ENCODE measurements at places on chromosomes 6 and 20.

GRCh38 chr6:137320271-137320670 is 101.1 kb upstream of the IFNGR1 start:
- no peak overlapping the region for H3K4me3 ChIP-seq
- no peaks in the 10 kb centered on the region for H3K4me1 ChIP-seq
- H3K27me3 ChIP-seq = no peaks in the 10 kb centered on the region

- no peak overlapping the region for H3K4me3 ChIP-seq
- H3K4me1 ChIP-seq = peaks cover 40% of the 10 kb centered on the region
- no peak for DNase-seq
- H3K27ac ChIP-seq = peak overlapping the region; percentile 77
Observed at GRCh38 chr6:113653275-113653674, 203.9 kb upstream of the MARCKS start.

DNA sequence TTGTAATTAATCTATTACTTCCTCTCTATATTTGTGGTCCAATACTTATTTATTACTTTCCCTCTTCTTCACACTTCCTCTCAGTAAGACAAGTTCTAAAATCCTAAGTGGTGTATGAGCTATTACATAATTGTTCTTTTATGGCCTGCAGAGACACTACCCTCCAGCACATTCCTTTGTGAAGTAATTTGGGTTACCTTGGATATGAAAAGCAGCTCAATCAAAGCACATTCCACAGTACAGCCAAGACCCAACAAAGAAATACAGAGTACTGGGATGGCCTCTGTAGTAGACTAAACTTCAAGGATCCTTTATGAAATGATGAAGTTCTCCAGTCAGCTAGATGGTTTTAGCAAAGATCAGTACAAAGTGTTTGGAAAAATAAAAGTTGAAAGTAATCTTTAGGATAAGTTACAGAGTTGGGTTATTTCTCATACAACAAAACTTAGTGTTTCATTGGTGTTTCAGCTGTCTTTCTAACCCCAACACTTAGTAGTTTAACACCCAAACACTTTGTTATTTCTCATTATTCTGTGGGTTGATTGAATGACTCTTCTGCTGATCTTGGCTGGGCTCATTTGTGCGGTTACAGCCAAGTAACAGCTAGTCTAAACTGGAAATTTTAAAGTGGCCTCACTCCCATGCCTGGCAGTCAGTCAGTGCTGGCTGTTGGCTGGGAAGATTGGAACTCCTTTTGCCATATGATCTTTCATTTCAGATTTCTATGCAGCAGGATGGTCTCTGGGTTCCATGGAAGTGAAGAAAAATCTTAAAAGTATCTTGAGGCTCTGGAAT is 161.5 kb upstream of the POU3F2 start:
- no peaks in the 10 kb centered on the region for H3K4me1 ChIP-seq
- no peak for DNase-seq
- no peaks in the 10 kb centered on the region for H3K36me3 ChIP-seq
- no peaks in the 10 kb centered on the region for H3K27me3 ChIP-seq
- no peak overlapping the region for H3K4me3 ChIP-seq

DNA sequence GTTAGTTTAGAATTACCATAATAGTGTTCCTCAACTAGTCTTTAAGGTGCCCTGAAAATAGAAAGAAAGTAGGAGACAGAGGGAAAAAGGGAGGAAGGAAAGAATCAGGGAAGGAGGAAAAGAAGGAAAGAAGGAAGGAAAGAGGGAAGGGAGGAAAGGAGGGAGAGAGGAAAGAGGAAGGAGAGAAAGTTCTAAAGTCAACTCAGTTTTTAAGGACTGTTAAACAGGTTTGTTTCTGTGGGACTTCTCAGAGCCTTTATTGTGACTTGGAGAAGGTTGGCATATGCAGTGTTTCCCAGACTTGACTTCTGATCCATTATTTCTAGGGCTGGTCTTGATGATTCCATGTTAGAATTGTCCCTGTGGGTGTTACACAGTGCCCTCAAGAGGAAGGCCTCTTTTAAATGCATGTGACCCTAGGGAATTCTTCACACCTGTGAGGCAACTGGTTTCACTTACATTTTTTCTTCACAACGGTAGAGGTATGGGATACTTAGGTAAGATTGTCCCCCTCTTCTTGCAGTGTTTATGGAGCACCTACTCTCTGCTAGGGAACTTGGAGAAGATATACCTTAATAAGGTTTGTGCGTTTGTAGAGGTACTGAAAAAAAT is 132.7 kb upstream of the GMDS start:
- no peak overlapping the region for H3K27ac ChIP-seq
- no peak overlapping the region for H3K4me3 ChIP-seq
- peaks cover 11% of the 10 kb centered on the region for H3K4me1 ChIP-seq
- peaks cover 4% of the 10 kb centered on the region for H3K36me3 ChIP-seq
- no peak for DNase-seq
- H3K27me3 ChIP-seq = no peaks in the 10 kb centered on the region

DNA sequence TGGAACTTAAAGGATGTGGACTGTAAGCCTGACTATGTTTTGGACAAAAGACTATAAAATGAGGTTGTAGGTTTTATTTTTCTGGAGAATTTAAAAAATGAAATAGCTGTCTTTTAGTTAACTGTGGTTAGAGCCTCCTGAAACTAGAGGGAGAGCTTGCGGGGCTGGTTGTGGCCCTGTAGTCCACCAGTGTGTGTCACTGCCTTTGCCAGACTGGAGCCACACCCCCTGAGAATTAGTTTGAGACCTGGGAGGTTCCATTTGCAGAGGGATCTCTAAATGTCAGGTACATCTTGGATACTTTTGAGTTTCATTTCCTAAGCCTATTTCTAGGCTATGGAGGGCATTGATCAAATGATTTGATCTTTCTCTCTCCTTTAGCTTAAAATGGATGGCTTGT is 20.8 kb downstream of the ZC2HC1B start:
- H3K4me3 ChIP-seq = no peak overlapping the region
- H3K4me1 ChIP-seq = no peaks in the 10 kb centered on the region
- H3K36me3 ChIP-seq = no peaks in the 10 kb centered on the region
- no peak for DNase-seq
- H3K27me3 ChIP-seq = no peaks in the 10 kb centered on the region
- H3K27ac ChIP-seq = no peak overlapping the region

- no peak for DNase-seq
- H3K4me3 ChIP-seq = no peak overlapping the region
- no peak overlapping the region for H3K27ac ChIP-seq
- no peaks in the 10 kb centered on the region for H3K36me3 ChIP-seq
Observed at GRCh38 chr6:158552796-158553138, 7.1 kb upstream of the TMEM181 start.

DNA sequence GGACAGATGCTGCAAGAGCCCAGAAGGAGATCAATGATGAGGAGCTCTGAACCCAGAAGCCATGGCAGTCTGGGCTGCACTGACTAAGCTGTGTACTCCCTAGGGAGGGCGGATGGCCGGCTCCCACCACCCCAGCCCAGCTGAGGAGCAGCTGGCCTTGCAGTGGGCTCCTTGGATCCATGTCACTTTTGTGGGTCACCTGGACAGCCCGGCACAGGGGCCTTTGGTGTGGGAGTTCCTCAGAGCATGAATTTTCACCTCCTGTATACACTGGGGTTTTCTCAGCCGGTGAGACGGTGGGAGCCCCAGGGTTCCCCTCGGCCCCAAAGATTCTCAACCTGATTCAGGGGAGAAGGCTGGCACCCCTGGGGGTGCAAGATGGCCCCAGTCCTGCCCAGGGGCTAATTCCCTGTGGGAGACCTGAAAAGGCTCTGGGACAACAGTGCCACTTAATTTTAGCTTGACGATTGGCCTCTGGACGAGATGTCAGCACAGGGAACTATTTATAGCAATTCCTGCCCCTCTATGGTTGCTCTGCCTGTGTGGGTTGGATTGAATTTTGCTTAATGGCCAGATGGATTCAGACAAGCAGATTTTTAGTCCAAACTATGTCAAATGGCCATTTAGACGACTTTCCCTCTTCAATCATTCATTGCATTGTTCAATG is 121.6 kb upstream of the PMEPA1 start:
- H3K27me3 ChIP-seq = no peaks in the 10 kb centered on the region
- no peak overlapping the region for H3K4me3 ChIP-seq
- H3K4me1 ChIP-seq = no peaks in the 10 kb centered on the region
- no peak for DNase-seq

GRCh38 chr6:111487661-111488060 is 4.6 kb upstream of the REV3L start:
- H3K4me1 ChIP-seq = peaks cover 24% of the 10 kb centered on the region
- H3K27me3 ChIP-seq = no peaks in the 10 kb centered on the region
- no peaks in the 10 kb centered on the region for H3K36me3 ChIP-seq
- no peak for DNase-seq
- peak overlapping the region; percentile 11 for H3K4me3 ChIP-seq
- peak overlapping the region; percentile 84 for H3K27ac ChIP-seq

GRCh38 chr6:85463621-85464259 is 13.9 kb downstream of the NT5E start:
- H3K27me3 ChIP-seq = no peaks in the 10 kb centered on the region
- H3K4me1 ChIP-seq = peaks cover 44% of the 10 kb centered on the region
- peak overlapping the region; percentile 67 for H3K27ac ChIP-seq

GRCh38 chr6:56520218-56520617 is 122.5 kb downstream of the DST start:
- DNase-seq = no peak
- no peaks in the 10 kb centered on the region for H3K4me1 ChIP-seq
- no peak overlapping the region for H3K4me3 ChIP-seq
- peaks cover 5% of the 10 kb centered on the region for H3K36me3 ChIP-seq
- H3K27me3 ChIP-seq = peaks cover 1% of the 10 kb centered on the region

GRCh38 chr6:126147291-126147815 is 161.0 kb downstream of the TRMT11 start:
- no peak overlapping the region for H3K4me3 ChIP-seq
- no peaks in the 10 kb centered on the region for H3K36me3 ChIP-seq
- no peak for DNase-seq
- H3K27ac ChIP-seq = no peak overlapping the region

DNA sequence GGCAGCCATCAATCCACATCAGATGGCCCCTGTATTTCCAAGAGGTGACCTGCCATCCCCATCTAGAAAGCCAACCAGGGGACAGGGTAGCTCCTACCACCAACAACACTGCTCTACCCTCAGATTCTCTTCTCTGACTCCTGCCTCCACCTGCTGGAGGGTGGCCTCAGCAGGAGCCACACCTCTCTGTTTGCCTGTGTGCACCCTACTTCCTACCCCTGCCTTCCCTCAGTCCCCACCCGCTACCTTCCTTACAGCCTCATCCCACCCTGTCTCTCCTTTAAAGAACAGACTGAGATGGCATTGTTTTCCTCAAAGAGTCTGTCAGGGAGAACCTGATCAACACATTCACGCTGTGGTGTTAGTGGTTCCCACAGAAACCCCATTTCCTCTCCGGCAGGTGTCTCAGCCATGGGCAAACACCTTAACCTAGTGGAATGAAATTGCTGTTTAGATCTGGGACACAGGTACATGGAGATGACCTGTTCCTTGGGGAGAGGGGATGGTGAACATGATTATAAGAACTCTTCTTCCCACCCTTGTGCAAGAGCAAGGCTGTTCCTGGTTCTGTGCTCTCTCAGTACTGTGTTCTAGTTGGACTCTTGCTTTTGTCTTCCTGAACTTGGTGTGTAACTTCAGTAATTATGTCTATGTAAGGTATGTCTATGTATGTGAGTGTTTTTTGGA is 1.8 kb downstream of the ENTPD6 start:
- H3K27me3 ChIP-seq = no peaks in the 10 kb centered on the region
- peak overlapping the region; percentile 73 for H3K4me3 ChIP-seq
- peak overlapping the region; percentile 32 for H3K27ac ChIP-seq
- no peaks in the 10 kb centered on the region for H3K36me3 ChIP-seq
- peaks cover 32% of the 10 kb centered on the region for H3K4me1 ChIP-seq

- no peak overlapping the region for H3K27ac ChIP-seq
- H3K4me3 ChIP-seq = no peak overlapping the region
- peaks cover 4% of the 10 kb centered on the region for H3K4me1 ChIP-seq
- DNase-seq = no peak
Observed at GRCh38 chr20:23397961-23398360, 23.3 kb downstream of the NAPB start.

GRCh38 chr20:44772636-44773035 is 27.0 kb downstream of the KCNK15 start:
- no peaks in the 10 kb centered on the region for H3K36me3 ChIP-seq
- peaks cover 4% of the 10 kb centered on the region for H3K27me3 ChIP-seq
- DNase-seq = no peak
- peaks cover 12% of the 10 kb centered on the region for H3K4me1 ChIP-seq

- peak; percentile 34 for DNase-seq
- H3K27me3 ChIP-seq = no peaks in the 10 kb centered on the region
- peaks cover 31% of the 10 kb centered on the region for H3K4me1 ChIP-seq
- H3K27ac ChIP-seq = peak overlapping the region; percentile 96
Observed at GRCh38 chr6:33061987-33062386, 11.5 kb downstream of the HLA-DPA1 start.

- H3K27me3 ChIP-seq = peaks cover 4% of the 10 kb centered on the region
- H3K36me3 ChIP-seq = no peaks in the 10 kb centered on the region
- H3K4me3 ChIP-seq = no peak overlapping the region
- H3K4me1 ChIP-seq = peaks cover 2% of the 10 kb centered on the region
- no peak overlapping the region for H3K27ac ChIP-seq
Observed at GRCh38 chr20:36207602-36208001, 28.7 kb upstream of the AAR2 start.

- no peak overlapping the region for H3K4me3 ChIP-seq
- no peaks in the 10 kb centered on the region for H3K36me3 ChIP-seq
- no peak for DNase-seq
- H3K27me3 ChIP-seq = no peaks in the 10 kb centered on the region
- no peak overlapping the region for H3K27ac ChIP-seq
- H3K4me1 ChIP-seq = no peaks in the 10 kb centered on the region
Observed at GRCh38 chr6:133460101-133460500, 218.9 kb downstream of the EYA4 start.

- H3K4me3 ChIP-seq = no peak overlapping the region
- H3K4me1 ChIP-seq = peaks cover 2% of the 10 kb centered on the region
- DNase-seq = no peak
- peaks cover 23% of the 10 kb centered on the region for H3K36me3 ChIP-seq
- no peaks in the 10 kb centered on the region for H3K27me3 ChIP-seq
- no peak overlapping the region for H3K27ac ChIP-seq
Observed at GRCh38 chr6:169668203-169668847, 33.5 kb downstream of the WDR27 start.

GRCh38 chr20:48817367-48818030 is 10.3 kb downstream of the PREX1 start:
- DNase-seq = no peak
- H3K36me3 ChIP-seq = peaks cover 10% of the 10 kb centered on the region
- H3K27me3 ChIP-seq = no peaks in the 10 kb centered on the region

Measured in memory B cell (primary cell).